Right atrium auricular region (tissue), 2 donors: ENCODE measurements at places on chromosomes 13 and 19.

- DNase-seq = no peak
These were observed 81.8 kb downstream of the GPR12 start for GRCh38 chr13:26678796-26679195.

DNA sequence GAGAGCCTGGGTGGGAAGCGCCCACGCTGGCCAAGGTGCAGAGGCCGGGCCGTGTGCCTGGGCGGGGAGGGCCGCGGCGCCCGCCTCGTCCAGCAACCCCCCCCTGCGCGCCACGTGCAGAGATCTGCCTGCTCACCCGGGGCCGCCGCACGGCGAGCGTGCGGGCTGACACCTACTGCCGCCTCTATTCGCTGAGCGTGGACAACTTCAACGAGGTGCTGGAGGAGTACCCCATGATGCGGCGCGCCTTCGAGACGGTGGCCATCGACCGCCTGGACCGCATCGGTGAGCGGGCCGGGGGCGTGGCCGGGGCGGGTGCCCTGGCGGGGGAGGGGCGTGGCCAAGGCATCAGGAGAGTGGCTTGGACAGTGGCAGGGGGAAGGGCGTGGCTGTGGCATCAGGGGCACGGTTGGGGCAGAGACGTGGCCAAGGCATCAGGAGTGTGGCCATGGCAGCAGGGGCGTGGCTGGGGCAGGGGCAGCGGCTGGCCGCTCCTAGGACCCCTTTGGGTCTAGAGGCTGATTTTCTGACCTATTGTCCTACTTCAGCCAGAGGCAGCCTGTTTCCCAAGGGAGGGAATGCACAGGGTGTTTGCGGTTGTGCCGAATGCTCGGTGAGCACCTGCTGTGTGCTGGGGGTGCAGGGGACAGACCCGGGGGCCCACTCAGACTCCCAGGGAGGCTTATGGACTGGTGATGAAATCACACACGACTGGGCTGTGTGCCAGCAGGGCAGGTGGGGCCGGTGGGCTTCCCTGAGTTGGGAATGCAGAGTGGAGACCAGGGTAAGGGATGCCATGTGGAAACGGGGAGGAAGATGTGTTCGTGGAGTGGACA is 19.4 kb downstream of the POLRMT start:
- DNase-seq = no peak

- no peak for DNase-seq
These were observed 12.2 kb upstream of the SAMD1 start for GRCh38 chr19:14102756-14103155.

DNA sequence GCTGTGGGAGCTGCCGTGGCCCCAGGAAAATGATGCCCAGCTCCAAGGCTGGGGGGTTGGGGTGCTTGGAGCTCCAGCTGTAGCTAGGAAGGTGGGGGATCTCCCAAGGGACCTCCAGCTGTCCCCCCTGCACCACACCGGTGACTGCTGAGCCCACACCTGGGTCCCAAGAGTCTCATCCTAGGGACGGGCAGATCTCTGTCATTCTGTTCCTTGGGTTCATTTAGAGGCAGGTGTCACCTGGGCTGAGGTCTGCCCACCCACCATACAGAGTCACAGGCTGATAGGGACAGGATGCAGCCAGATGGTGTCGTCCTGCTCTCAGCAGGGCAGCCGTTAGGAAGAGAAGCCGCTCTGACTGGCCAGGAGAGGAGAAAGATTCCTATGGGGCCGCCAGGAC is 5.3 kb downstream of the F2RL3 start:
- no peak for DNase-seq

DNA sequence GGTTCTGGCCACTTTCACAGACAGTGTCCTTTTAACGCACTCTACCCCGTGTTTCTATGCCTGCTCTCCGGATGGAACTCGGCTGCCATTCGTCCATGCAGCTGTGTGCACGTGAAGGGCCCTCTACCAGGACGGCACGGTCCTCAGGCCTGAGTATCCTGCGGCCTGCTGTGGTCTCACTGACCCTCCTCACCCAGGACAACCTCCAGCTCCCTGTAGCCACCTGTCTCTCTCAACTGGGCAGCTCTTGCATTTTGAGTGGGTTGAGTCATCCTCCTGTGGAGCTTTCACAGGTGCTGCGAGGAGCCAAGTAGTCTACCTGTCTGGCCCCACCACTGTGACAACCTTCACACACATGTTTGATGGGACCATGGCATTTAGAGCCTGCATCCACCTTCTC is 321.7 kb upstream of the TSHZ3 start:
- no peak for DNase-seq

DNA sequence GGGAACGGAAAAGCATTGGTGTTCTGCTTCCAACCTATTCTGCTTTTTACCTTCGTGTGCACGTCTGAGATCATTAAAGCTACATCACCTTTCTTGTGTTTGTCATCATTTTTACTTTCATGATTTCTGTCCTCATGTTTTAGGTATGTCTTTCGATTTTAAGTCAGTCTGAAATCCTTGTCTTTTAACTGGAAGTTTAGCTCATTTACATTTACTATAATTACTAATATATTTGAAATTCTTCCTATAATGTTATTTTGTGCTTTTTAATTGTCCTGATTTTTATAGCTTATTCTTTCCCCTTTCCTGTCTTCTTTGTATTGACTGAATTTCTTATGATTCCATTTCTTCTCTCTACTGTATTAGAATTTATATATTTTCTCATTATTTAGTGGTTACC is 19.2 kb upstream of the ASPDH start:
- DNase-seq = no peak

- no peak for DNase-seq
These were observed 528.6 kb downstream of the SUCLA2 start for GRCh38 chr13:47472516-47472915.

GRCh38 chr13:103931885-103932284 is 865.7 kb upstream of the SLC10A2 start:
- no peak for DNase-seq

DNA sequence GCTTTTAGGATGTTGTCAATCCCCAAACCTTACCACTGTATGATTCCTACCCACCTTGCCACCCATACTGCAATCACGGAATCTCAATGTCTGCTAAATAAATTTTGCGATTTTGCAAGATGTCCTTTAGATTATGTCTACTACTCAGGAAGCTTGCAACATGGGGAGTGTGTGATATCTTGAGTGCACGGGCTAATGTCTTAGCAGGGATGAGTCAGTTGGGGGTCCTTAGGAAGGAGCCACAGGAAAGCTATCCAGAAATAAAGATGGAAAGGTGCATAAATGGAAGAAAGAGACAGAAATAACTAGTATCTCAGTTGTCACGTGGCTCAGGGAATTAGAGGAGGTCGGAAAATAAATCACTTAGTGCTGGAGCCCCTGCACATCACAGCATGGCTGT is 77.1 kb downstream of the NALCN start:
- no peak for DNase-seq

DNA sequence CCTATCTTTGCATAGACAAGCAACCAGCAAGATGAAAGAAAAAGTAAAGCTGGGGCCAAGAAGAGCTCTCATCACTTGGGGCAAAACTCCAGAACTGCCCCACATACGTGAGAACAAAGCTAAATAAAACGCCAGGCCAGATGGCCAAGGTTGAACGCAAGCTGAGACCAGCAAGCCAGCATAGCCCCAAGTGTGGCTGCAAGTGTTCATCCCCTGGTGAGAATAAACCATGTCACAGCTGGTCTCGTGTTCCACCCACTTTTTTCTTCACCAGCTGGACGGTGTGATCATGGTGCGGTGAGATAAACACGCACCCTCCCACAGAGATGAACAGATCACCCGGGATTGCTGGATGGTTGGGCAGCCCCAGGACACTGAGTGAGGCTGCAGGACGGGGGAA is 109.6 kb upstream of the CACNA1A start:
- DNase-seq = no peak

DNA sequence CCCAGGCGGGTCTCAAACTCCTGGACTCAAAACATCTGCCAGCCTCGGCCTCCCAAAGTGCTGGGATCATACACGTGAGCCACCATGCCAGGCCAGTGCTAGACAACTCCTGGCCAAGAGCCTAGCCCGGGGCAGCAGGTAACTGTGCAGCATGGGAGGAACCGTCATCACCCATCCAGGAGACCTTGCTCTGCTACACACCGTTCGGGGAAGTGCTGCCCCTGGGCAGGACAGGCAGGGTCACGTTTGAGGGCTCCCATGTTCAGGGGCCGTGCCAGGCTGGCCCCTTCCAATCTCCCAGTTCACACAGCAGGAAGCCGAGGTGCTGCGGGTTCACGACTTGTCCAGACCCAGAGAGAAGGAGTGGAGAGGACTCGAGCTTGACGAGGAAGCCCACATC is 35.1 kb downstream of the NAXD start:
- DNase-seq = no peak

- DNase-seq = no peak
These were observed 18.7 kb upstream of the B3GNT3 start for GRCh38 chr19:17775991-17776803.

DNA sequence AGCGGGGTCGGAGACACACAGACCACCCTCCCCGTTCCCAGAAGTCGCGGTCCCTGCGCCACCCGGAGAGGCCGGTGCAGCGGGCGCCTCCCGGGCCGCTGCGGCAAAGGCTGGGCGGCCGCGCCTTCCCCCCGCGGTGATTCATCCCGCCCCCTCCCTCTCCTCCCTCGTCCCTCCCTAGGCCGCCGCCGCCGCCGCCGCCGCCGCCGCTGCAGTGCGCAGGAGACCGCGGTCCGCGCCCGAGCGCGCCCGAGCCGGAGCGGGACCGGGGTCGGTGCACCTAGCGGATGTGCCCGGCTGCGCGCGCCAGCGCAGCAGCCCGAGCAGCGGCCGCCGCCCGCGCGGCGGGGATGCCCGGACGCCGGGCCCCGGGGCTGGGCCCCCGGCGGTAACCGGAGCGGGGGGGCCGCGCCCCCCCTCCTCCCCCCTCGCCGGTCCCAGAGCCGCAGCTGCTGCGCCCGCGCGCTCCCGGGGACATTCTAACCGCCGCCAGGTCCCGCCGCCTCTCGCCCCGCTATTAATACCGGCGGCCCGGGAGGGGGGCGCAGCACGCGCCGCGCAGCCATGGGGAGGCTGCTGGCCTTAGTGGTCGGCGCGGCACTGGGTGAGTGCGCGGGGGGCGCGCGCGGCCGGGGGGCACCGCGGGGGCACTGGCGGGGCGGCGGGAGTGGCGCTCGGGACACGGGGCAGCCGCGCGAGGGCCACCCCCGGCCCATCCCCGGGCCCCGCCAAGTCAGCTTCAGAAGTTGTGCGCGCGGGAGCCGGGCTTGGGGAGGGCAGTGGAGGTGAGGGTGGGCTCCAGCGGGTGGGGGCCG is at the start of gene SCN1B:
TSS of gene SCN1B (plus strand) at position 214 of the 815 bp plus-strand sequence. CDS start at position 565, 351 bp downstream.
- DNase-seq = no peak

DNA sequence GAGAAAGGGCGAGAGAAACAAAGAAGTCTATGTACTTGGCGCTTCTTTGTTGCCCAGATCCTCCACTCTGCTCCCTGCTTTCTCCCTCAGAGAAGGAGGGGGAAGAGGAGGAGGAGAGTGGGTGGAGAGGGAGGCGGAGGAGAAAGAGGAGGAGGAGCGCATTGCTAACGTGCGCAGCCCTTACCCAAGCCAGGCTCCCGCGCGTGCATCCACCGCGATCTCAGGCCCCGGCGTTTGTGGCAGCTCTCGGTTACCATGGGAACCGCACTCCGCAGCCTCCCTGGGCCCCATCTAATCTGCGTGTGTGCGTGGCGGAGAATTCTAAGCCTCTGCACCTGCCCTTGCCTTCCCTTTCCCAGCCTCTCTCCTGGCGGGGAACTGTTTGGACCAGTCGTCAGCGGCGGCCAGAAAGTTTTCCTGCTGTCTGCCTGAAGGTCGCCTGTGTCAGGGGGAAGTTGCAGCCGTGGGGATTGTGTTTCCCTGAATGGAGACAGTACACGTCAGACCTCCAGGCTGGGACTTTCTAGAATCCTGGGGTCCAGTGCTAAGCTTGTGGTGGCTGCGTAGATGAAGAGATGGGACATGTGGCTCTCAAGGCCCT is at the start of gene ERICH6B:
TSS of gene ERICH6B (minus strand) at position 239 of the 601 bp plus-strand sequence. CDS start 18,734 bp downstream, outside the sequence.
- DNase-seq = no peak

DNA sequence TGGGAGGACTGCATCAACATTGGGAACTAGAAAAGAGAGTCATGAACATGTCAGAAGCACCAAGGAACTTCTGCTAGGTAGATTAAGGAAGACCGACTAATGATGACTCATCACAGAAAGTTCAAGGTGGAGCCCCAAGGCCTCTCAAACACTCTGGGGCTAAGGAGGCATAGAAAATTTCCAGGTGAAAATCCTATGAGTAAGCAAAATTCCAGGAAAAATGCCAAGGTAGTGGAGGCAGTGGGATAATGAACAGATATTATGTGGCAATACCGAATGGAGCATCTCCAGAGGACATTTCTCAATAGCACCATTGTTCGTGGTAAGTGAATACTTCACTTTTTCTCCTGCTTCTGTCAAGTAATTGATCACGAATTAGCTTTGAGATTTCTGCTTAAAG is 336.5 kb downstream of the MZT1 start:
- DNase-seq = no peak

DNA sequence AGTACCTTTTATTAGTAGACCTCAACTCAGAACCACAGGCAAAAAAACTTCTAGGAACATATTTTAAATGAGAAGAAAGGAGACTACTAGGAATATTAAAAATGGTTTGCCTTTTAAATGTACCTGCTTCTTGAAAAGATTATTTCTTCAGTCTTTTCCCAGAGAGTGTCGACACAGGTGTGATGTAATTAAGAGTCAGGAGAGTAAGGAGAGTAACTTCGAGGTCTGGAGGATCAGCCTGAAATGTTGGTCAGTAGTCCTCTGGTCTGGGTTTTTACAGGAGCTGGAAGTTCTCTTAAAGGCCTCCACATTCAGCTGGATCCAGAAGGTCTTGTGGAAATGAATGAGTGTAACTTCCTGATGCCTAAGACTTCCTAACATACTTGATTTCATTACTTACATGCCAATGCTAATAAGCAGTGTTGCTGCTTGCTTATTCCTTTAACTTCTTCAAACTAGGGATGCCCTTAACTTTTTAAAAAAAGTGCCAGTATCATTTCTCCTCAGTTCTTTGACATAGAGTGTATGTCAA is at the start of gene KCTD4:
TSS of gene KCTD4 (minus strand) at position 345 of the 532 bp plus-strand sequence. CDS start 6,478 bp downstream, outside the sequence.
- no peak for DNase-seq

- DNase-seq = peak; percentile 60
These were observed 1.1 kb downstream of the INSR start for GRCh38 chr19:7292950-7293761.

- peak; percentile 9 for DNase-seq
These were observed 3.3 kb upstream of the CEACAM7 start for GRCh38 chr19:41691268-41691970.

- no peak for DNase-seq
These were observed 30.1 kb upstream of the OBI1 start for GRCh38 chr13:78689011-78689410.
